Stimulated activated CD4-positive, alpha-beta T cell treated with anti-CD3 and anti-CD28 coated beads, Interleukin-1b, Interleukin-23, amount 100 ng/mL, for 1 hour (primary cell): ENCODE measurements at places on chromosomes 2 and 18.

- no peak for DNase-seq
These were observed 24.1 kb upstream of the KANSL1L start for GRCh38 chr2:210195101-210195852.

GRCh38 chr2:237596520-237597195 lies 6.1 kb upstream of the RAB17 start:
- DNase-seq, result no peak

DNA sequence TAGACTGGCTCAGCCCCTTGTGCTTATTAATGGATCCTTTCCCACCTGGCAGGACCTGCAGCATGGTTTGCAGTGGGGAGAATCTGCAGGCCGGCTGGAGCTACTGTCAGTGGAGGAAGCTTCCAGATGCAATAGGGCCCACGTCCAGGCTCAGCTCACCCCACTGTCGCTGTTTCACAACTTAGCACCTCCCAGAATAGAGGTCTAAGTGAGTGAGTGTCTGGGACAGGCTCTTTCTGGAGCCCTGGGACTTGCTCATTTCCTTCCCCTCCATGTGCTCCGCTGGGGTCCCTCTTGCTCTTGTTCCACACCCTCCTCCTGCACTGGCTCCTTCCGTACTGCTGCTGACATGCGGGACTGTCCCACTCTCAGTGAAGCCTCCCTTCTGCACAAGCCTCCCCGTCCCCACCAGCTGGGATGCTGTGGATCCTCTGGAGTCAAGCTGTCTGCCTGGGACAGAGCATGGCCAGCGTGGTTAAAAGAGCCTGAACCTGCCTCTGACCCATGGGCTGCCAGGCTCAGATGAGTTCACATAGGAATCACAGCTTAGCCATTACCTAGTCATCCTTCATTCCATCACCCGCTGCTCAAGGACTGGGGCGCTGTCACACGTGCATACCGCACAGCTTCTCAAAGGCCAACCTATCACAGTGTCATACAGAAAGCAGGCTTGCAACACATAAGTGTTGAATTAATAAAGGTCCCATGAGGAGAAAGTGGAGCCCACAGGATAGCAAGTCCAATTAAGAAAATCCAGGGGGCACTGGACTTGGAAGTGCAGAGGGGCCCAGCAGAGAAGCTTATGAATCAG lies 135.9 kb downstream of the ACKR3 start:
- DNase-seq, result no peak

GRCh38 chr18:57904535-57904934 lies 101.4 kb upstream of the ATP8B1 start:
- DNase-seq, result no peak

DNA sequence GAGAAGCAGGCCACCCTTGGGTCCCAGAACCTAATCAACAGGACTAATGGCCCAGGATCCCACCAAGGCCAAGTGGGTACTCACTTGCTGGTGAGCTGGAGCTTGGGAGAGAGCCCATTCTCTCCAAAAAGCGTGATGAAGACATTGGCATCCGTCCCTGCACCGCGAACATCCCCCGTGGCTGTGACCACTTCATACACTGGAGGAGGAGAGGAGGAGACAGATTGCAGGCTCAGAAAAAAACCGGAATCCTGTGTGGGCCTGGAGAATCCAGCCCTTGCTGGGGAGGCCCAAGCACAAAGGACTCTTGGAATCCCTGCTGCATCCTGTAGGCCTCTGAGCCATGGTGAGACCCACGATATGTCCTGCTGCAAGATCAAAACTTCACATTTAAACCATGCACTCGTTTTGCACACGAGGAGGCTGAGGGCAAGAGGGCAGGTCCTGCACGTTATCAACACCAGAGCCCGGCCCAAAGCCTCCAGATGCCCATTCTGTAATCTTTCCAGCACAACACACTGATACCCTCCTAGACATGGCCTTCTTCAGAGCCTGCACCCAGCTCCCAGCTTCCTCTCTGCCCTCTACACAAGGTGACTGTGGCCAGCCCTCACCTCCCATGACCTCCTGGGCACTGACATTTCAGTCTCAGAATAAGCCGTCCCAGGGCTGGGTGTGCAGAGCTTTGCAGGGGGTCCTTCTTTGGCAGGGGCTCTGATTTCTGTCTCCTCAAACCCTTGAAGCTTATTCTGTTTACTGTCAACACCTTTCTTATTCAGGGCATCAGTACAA lies 7.8 kb downstream of the LOXHD1 start:
- no peak for DNase-seq

GRCh38 chr2:216548901-216549331 lies 50.3 kb downstream of the RPL37A start:
- DNase-seq, result no peak

- DNase-seq, result no peak
These were observed 347.5 kb upstream of the SALL3 start for GRCh38 chr18:78632111-78632541.

DNA sequence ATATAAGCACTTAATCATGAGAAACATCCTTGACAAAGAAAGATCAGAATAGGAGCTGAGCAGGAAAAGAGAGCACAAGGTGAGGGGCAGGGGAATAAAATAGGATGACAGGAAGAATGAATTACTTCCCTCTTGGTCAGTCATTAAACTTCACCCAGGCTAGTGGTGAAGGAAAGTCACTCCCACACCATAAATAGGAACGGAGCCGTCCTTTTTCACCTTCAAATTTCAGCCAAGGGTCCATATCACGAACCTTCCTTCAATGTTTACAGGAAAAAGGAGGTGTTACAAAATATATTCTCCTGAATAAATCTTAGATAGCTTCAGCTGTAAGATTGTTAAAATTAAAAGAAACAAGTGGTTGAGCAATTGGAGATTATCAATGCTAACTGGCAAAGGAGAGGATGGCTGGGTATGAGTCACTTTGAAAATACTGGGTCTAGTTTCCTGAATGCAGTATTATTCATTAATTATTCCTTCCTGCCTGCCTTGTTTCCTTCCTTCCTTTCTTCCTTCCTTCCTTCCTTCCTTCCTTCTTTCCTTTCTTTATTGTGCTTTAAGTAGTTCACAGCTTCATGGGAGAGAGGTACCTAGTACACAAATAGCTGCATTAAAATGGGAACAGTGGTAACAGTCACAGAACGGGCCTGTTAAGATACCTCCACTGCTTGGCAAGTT lies 292.3 kb upstream of the ID2 start:
- DNase-seq, result no peak

DNA sequence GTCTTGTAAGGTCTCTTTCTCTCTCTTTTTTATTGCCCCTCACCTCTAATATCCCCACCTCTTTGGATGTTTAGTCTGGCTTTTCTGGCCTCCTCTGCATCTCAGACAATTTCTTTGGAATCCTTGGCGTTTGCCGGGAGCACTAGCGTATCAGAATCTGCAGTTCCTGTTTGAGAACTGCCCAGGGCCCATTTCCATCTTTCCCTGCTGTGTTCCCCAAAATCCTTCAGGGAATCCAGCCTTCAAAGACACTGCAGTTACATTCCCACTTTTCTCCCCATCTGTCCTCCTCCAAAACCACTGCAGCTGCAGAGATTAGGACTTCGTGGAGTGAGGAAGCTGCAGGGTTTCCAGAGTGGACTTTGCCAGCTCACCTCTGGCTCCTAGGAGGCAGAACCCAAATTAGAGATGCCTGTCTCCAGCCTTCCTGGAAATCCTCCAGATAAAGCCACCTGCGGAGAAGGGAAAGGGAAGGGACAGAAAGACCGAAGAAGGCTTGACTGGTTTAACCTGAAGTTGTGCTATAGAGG lies 2.7 kb downstream of the VSNL1 start:
- no peak for DNase-seq

- DNase-seq, result no peak
These were observed 47.6 kb downstream of the KLHL29 start for GRCh38 chr2:23432531-23432930.

GRCh38 chr2:153386481-153386897 lies 92.1 kb downstream of the RPRM start:
- no peak for DNase-seq
